NCI-H510A (cell line): ENCODE measurements at places on chromosomes 3 and 15.

DNA sequence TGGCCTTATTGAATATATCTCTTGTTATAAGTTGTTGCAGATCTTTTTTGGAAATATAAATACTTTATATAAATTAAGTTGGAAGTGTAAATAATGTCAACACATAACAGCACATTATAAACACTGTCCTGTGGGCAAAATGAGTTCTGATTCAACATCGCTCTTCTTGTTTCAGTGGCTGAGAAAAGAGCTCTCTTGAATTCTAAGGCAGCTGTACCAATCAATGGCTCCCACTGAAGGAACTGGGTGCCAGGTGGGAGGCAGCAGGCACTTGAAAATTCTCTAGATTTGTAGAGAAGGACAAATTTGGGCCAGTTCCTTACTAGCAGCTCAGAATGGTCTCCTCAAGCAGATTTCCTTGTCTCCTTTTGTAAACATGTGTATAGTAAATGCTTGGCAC, 45.6 kb downstream of the CHST2 start:
- no peak for DNase-seq

- no peak for DNase-seq
Observed at GRCh38 chr3:35679409-35680080, 40.2 kb downstream of the ARPP21 start.

DNA sequence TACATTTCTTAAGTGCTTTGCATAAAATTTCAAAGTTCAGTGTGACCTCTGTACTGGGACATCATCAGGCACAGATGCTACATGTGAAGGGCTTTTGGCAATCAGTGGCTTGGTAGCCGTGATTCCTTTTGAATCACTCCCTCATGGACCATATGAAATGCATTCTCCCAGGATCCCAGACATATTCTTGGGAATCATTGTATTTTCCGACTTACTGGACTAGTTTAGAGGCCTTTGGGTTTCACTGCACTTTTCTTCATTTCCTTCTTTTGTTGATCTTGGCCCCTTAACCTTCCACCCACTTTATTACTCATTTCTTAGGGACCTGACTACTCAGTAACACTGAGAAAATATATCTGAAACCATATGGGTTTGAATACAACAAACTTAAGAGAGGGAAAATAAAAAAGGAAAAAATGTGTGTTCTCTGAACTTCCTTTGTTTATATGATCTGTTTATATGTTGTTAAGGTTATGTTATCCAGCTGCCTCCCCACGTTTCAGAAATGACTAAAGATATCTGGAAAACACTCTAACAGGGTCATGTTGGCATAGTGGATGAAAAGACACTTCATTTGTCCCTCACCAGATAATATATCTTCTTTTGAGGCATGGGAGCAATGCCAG, 35.1 kb downstream of the HMG20A start:
- DNase-seq: no peak

DNA sequence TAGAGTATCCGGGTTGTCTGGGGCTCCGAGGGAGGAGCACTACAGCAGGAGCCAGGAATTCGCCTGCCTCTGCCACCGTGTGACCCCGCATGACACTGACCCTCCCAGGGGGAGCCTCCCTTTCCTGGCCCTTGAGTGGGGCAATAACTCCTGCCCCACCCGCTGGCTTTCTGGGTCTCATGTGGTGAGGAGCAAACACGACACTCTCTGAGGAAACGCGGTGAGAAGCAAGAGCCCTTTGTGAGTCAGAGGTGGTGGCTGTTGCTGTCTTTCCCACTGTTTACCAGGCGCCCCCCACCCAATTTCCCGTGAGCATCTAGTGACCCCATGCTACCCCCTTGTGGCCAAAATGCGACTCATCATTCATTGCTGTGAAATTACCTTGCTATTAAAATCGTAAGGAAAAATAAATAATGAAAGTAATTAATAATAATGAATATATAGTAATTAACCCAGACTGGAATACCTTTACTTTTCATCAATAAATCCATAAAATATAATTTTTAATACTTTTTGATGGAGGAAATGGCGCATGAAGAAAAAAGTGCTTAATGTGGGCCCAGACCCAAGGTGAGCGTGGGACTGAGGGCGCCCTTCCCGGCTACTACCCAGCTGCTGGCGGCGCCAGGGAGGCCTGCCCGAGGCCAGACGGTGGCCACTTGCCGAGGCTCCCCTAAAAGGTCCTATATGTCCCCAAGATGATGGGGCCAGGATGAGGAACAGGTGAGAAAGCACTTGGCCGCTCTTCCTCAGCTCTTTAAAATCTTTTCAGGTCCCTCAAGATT, 29.3 kb downstream of the CCNL1 start:
- DNase-seq: peak; percentile 53

- no peak for DNase-seq
Observed at GRCh38 chr15:88908123-88908522, 5.1 kb downstream of the MFGE8 start.

DNA sequence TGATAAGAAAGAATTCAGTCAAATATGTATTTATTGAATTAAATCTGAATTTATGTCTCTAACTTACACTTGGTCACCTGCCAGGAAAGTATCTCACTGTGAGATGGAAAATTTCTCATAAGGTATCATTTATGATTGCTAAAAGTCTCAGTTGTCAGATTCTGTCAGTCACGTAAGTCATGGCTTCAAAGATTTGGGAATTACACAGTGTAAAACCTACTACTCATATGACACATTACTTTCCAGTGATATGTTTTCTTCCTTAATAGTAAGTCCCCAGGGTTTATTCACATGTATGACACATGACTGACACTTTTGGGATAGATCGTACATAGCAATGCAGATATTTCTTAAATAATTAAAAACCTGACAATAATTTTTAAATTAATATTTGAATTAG, 792.2 kb downstream of the PLOD2 start:
- no peak for DNase-seq

GRCh38 chr3:111315930-111316587, 225.9 kb upstream of the CD96 start:
- no peak for DNase-seq

DNA sequence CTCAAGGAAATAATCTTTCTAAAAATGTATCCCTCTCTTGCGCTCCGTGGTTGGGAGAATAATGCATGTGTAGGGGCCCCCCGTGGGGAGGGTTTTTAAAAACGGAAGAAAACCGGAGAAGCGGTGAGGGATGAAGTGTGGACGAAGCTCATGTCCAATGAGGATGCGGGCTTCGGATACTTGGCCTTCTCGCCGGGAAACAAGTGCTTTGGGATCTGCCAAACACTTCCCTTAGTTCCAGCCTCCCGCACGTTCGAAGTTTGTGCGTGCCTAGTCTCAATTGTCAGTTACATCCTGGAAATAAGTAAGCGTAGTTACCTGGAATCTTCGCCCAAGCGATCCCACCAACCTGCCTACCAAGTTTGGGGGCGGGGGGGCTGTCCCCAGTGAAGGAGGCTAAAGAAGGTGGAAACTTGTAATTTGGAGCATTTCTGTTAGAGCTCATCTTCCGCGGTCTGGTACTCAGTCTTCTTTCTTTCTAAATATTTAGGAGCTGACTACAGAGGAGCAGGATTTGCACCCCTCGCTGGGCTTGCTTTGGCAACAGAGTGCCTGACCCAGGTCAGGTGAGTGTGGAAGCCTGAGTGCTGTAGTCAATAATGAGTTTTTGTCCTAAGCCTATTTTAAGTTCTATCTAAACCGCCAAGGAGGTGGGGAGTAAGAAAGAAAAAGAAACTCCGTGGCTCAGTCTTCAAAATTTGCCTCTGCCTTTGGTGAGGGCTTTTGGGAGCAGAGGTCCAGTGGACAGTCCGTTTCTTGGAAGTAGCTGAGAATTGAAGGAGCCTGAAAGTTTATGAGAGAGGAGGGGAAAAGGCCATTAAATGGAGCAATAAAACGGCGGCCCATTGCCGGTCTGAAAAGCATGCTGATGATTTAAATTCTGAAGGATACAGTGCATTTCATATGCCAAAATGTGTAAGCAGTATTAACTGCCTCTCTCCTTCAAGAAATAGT, 1.1 kb downstream of the ITPR1 start:
- no peak for DNase-seq

- no peak for DNase-seq
Observed at GRCh38 chr3:171729452-171730334, 80.6 kb downstream of the PLD1 start.

GRCh38 chr15:70702584-70702983, 60.8 kb downstream of the UACA start:
- no peak for DNase-seq

- DNase-seq: no peak
Observed at GRCh38 chr3:169509780-169510692, 153.5 kb downstream of the MECOM start.

GRCh38 chr3:116443191-116443661, 2.1 kb downstream of the LSAMP start:
- no peak for DNase-seq

- DNase-seq: no peak
Observed at GRCh38 chr15:72688697-72689096, 2.7 kb downstream of the BBS4 start.

- DNase-seq: no peak
Observed at GRCh38 chr3:46542344-46542743, 23.8 kb downstream of the LRRC2 start.

DNA sequence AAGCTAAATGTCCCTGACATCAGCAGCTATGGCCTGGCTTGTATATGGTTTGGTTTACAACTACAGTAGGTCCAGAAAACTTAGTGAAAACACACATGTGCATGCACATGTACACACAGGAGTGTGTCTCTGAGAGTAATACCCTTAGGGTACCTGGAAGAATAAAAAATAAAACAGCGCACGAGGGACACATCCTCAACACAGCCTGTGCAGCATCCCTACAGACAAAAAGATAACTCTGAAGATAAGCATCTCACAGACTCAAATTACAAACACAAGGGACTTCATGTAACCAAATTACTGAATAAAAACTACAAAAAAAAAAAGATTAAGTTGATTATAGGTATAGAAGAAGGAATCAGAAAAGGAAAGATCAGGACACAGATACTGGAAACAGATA, 108.8 kb downstream of the CTNNB1 start:
- no peak for DNase-seq

DNA sequence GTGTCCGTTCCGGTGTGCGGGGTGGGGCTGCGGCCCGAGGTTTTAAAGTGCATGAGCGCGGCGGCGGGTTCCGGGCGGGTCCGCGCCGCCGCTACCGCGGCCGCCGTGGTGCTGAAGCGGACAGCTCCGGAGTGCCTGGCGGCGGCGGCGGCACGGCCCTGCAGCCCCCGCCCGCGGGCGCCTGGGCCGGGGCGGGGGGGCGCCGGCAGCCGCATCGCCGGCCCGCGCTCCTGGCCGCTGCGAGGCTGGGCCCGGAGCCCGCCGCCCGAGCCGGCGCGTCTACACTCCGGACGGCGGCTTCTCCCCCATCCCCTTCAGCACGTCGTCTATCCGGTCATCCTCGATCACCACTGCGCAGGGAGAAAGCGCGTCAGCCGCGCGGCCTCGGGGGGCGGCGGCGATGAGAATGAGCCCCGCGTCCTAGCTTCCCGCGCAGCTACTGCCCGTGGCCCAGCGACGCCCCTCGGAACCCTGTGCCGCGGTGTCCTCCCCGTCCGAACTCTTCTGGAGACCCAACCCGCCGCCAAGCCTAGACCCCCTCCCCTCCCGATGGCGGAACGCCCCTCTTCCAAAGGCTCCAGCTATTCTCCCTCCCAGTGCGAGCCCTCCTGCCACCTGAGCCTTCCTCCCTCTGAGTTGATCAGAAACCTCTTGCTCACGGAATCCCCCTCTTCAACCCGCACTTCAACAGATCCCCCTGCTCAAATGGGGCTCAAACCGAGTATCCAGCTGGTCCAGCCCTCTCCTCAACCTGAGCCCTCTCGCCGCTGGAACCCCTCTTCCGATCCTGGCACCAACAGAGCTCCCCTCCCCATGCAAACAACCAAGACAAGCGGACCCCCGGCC, 1.3 kb downstream of the CAMK2N2 start:
- DNase-seq: no peak

GRCh38 chr3:52132930-52133329, 21.3 kb downstream of the POC1A start:
- DNase-seq: no peak

GRCh38 chr3:196726788-196727675, 12.6 kb upstream of the PAK2 start:
- DNase-seq: no peak
